Activated CD4-positive, alpha-beta T cell treated with anti-CD3 and anti-CD28 coated beads, Interleukin-2, Interleukin-6, amounts not matched to agents 100 ng/mL and 50 ng/mL, durations not matched to agents 16 hours and 8 hours (primary cell): ENCODE measurements at places on chromosomes 1 and 21.

- no peak for DNase-seq
Measured at GRCh38 chr1:25023826-25024225, 93.8 kb upstream of the RUNX3 start.

DNA sequence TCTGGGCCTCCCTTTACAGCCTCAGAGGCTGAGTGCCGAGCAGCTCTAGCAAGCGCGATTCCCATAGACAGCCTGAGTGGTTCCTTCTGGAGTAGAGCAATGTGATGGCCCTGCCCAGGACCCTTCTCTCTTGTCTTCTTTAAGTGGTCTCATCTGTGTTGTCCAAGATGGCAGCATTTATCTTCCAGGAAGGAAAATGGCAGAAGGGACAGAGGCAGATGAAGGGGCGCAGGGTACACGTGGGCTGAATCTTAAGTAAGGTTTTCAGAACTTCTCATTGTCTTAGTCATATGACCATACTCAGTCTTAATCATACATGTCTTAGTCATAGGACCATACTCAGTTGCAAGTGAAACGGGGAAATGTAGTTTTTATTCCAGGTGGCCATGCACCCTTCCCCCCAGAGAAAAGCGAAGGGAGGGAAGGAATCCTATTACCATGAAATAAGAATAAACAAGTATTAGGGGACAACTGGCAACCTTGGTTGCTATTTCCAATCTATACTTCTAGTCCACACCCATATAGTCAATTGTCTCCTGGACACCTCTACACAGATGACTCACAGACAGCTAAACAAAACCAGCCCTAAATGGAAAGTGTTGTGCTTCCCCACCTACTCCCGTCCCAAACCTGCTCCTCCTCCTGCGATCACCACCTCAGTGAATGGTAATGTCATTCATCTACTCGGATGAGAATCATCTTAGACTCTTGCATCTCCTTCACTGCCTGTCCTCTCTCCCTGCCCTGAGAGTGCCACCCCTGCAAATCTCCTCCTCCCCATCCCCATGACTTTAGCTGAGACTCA, 13.3 kb downstream of the OVAAL start:
- DNase-seq, result peak; percentile 67

DNA sequence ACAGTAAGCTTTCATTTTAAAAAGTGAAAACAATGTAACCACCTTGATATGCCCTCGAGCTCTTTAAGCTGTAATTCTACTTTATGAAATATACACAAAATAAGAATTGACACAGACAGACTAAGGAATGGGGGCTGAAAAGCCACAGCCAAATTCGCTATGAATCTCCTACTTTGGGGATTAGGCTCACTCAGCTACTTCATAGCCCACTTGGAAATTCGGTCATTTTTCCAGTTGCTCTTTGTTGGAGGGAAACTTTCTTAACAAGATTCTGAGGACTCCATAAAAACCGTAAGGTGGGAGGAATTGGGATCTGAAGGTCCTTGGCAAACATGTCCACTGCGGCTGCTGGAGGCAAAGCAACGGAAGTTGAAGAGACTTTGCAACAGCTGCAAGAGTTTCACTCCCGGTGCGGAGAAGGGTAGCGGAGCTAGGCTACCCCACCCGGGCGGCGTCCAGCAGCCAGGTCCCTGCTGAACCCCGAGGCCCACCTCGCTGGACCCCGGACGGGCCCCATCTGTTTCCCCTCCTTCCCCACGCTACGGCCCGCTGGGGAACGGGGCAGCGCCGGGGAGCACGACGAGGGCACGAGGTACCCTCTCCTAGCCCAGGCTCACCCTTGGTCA, 634 bp downstream of the MYCBP start:
- DNase-seq, result peak; percentile 56

DNA sequence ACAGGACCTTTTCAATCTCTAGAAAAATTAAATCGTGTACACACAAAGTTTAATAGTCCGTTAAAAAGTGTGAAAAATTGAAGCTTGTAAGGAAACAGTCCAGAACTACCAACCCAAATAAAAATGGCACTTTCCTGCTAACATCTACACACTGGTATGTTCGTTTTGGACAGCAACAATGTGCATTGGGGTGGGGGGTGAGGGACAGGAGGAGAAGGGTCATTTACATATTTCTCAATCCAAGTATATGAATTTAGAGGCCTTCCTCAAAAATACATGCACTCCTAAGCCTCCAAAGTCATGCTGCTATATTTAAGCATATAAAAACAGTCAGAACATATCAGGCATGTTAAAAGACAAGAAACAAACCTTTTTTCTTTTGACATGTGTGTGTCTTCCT, 2.5 kb downstream of the PPP1R15B start:
- no peak for DNase-seq

DNA sequence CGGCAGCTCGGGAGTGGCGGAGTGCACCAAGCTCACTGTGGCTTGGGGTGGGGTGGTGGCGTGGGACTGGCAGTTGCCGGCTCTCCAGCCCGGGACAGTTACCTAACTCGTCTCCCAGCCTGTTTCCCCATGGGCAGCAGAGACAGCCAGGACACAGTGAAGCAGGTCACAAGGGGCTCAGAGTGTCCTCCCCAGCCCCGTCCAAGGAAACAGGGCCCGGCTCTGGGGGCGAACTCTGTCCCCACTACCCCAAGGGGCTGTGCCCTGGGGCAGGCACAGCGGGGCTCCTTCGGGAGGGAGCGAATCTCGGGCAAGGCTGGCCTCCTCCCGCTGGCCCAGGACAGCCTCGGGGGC, 759 bp downstream of the GPR157 start:
- no peak for DNase-seq

GRCh38 chr1:246187834-246188372, 319.2 kb downstream of the SMYD3 start:
- no peak for DNase-seq

GRCh38 chr1:181104790-181105133, 16.3 kb downstream of the IER5 start:
- peak; percentile 29 for DNase-seq

GRCh38 chr1:29527314-29528004, 291.1 kb downstream of the PTPRU start:
- DNase-seq, result no peak

GRCh38 chr1:23720256-23720995, 22.8 kb upstream of the ELOA start:
- peak; percentile 73 for DNase-seq
